ENCODE measurements at places on chromosomes 5 and 9. TPM values are rescaled to one million over a fixed set of nuclear protein-coding genes. Genes with fewer than 3 reads are reported as not detected.

DNA sequence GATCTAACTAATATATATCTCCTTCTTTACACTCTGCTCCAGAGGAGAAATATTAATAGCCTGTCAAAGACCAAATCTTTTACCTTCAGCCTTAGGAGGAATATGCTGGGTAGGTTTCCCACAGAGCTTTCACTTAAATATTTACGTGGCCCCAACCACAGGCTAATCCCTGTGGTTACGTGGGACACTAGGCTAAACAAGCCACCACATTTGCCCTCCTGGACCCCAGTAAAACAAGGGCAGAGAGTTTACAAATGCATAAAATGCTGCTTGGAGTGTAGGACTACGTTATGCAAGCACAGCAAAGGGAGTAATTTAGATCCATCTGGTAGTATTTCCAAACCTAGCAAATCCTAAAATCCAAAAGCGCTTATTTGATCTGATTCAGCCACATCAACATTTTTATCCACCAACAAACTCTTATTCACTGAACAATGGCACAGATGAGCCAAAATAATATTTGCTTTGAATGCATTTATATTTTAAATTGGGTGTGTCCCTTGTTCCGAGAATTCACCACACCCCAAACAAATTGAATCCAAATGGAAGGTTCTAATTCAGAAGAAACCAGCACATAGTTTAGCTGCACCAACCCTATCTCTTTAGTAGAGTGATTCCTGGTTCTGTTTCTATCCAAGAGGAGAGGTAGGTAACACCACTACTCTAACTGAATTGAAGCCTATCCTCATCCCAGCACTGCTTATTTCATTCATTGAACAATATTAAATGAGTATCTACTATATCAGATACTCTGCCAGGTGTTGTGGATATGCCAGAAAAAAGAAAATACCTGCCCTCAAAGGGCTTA, 179.0 kb downstream of the TSSK1B start:
- DNase-seq, result no peak

DNA sequence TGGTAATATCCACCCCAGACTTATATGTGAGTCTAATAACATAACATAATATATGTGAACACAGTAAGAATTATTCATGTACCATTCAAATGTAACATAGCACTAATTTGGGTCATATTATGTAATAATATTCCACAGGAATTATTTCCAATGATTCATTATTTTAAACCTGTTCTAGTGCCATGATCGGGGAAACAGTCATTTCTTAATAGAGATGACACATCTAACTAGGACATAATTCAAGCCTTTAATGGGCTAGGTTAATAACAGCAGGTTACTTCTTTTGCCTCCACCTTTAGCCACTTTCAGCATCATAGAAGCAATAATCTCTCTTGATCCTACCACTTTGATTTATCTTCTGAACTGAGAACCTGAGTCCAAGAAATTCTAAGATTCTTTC, 12.3 kb downstream of the SPINK9 start:
- no peak for DNase-seq

DNA sequence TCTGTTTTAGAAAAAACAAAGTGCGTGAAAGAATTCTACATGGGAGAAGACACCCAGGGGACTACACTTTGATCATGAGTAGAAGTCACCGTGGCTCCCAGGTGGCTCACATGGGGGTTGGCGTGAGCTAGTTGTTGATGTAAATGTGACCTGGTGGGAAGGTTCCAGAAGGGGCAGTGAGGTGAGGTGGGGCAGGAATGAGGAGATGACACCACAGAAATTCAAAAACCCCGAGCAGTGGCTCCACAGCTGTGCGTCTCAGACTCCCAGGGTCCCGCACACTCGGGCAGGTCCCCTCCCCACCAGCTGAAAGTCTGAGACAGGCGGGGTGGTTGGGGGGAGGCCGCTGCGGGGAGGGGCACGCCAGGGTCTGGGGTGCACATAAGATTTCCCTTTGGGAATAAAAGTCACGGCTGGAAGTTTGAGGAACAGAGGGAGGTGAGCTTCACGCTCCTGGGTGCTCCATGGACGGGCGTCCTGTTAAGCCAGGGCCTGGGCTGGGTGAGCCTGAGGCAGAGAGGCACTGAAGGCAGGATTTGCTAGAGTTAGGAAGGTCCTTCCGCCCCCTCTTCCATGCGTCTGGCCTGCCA, 29.9 kb downstream of the GLT6D1 start:
- peak; percentile 85 for DNase-seq

DNA sequence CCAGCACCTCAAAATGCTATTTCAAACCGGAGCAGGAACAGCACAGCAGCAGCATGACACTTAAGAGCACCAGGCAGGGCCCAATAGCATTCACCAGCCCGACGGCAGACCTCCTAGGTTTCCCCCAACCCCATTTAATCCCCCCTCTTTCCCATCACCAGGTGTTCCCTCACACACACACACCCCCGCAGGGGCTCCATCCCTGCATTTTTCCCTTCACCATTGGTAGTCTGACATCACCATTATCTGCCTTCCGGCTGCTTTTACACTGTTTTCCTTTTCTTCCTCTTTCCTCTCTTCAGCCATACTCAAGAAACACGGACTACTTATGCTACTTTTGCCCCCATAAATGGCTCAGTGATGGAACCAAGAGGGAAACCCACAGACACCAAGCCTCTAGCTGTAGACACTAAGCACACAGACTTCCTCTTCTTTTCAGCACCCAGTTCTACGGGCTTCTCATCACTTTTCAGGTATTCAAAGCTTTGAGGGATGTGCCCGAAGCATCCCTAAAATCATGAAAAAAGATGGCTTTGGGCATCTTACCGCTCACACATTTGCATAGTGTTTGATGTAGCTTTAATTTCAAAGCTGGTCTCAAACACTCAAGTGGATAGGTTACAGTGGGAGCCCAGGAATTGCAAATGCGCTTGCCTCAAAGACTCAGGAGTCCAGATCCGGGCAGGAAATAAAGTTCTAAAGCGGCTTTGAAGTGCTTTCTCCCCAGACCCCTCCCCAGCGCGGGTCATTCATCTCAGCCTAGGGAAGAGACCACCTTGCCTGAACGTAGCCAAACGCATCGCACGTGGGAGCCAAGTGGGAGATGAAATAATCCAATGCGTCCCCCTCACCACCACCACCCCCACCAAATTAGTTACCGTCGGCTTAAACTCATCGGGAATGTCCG, 141.5 kb downstream of the TSSK1B start:
- DNase-seq, result no peak

- no peak for DNase-seq
These were observed 88.6 kb downstream of the LMX1B start for GRCh38 chr9:126702151-126703001.

DNA sequence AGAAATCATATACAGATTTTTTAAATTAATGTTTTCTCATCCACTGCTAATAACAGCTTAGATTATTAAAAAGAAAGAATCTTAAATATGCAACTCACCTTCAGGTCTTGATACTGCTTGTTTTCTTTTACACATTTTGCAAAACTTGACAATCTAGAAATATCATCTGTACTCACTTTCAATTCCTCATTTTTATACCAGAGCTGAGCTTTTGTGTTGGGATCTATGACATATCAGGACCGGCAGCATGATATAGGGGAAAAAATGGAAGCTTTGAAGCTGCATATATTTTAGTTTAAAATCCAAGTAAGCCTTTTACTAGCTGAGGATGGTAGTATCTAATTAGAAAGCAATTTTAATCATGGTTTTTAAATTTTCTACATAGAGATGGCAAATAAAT, 75.7 kb upstream of the SMARCA2 start:
- DNase-seq, result no peak

- DNase-seq, result no peak
These were observed 50.3 kb downstream of the DUSP1 start for GRCh38 chr5:172720655-172721054.

Gene PRR16
- total RNA-seq, result 9.1 TPM

Gene OSMR
- 39.2 TPM for total RNA-seq

Gene JAKMIP2
- 0.91 TPM for total RNA-seq
